ENCODE measurements at places on chromosomes 11 and 22.
A peak's percentile ranks its signal among the peaks of the same experiment; 100 is the strongest.

GRCh38 chr11:587546-587945 is 11.3 kb downstream of the PHRF1 start:
- no peak for DNase-seq

DNA sequence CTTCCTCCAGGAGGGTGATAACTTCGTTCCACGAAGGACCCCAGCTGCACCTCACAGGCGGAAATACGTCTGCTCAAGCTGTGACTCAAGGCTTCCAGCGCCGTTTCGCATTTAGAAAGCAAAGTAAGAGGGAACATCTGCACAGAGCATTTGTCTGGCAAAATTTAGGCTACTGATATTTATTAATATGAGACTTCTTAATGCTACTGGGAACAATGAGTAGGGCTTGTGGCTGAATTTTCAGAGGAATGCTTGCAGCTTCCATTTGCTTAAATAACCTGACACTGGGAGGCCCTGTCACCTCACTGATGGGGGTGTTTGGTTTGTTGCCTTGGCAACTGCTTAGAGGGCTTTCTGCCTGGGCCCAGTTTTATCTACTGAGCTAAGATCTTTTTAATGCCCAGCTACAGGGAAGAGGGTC is 14.7 kb upstream of the ST14 start:
- no peak for DNase-seq

GRCh38 chr22:46563381-46564083 is 26.1 kb upstream of the CELSR1 start:
- peak; percentile 43 for DNase-seq

- no peak for DNase-seq
Measured at GRCh38 chr11:27239305-27239942, 123.6 kb downstream of the CCDC34 start.

- DNase-seq = no peak
Measured at GRCh38 chr11:30426781-30427180, 103.9 kb downstream of the ARL14EP start.

- DNase-seq = no peak
Measured at GRCh38 chr11:68159161-68159560, 38.0 kb upstream of the CHKA start.

GRCh38 chr11:55726715-55727324 is 46.4 kb upstream of the OR5D13 start:
- no peak for DNase-seq

- DNase-seq = no peak
Measured at GRCh38 chr11:14676068-14676467, 32.5 kb downstream of the PDE3B start.

DNA sequence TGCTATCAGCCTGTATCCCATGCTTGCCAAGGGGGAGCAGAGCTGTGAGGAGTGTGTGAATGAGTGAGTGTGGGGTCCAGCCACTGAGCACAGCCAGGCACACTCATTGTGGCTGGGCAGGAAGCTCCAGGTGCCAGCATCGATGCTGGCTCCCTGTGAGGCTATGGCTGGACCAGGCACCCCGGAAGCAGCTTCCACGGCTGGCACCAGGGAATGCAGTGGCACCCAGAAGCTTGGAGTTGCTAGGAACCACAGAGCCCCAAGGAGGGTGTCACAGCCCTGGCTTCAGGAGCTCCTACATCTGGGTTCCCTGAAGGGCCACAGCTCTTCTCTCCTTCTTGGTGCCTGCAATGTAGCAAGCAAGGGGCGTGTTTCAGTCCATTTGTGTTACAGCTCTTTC is 625.9 kb upstream of the RAG2 start:
- DNase-seq = no peak

- no peak for DNase-seq
Measured at GRCh38 chr11:105152560-105152959, 13.0 kb upstream of the CARD18 start.

- DNase-seq = no peak
Measured at GRCh38 chr11:43664295-43664694, 16.2 kb upstream of the HSD17B12 start.

GRCh38 chr11:44575288-44575672 is 9.8 kb downstream of the CD82 start:
- peak; percentile 31 for DNase-seq
